ENCODE measurements at places on chromosomes 11 and 22.

- no peak for DNase-seq
These were observed 21.6 kb downstream of the PPARA start for GRCh38 chr22:46171940-46172339.

- DNase-seq, result no peak
These were observed 658 bp downstream of the C11orf71 start for GRCh38 chr11:114399490-114400215.

DNA sequence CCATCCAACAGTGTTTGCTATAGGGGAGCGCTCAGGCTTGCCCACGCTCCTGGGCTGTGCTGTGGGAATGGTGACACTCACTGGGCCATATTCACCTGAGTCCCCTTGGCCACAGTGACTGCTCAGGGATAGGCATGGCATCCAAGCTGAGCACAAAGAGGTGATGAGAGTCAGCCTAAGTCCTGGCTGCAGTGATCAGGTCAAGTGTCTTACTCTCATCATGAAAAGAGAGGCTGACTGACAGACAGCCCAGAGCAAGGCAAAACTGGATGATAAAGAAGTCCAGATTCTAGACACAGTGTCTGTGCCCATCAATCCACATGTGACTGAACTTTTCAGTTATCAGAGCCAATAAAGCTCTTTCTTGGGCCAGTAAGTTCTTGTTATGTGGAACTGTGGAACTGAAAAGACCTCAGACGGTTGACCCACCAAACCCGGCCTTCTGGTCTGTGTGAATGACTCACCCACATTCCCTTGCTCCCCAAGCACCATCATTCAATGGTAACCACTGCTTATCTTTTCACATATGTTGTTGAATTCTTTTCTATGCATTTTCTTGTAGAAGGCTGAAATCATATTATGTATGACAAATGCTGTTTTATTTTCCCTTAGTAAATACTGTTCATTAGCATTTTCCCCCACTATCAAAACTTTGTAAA lies 43.2 kb upstream of the YPEL1 start:
- peak; percentile 17 for DNase-seq

- peak; percentile 91 for DNase-seq
These were observed 28.8 kb downstream of the DKK3 start for GRCh38 chr11:11979488-11980117.

GRCh38 chr11:69501891-69502860 lies 20.7 kb downstream of the LINC01488 start:
- no peak for DNase-seq

GRCh38 chr11:110196241-110196754 lies 100.1 kb downstream of the RDX start:
- peak; percentile 93 for DNase-seq

GRCh38 chr11:774873-775592 lies 2.3 kb downstream of the GATD1 start:
- DNase-seq, result no peak

DNA sequence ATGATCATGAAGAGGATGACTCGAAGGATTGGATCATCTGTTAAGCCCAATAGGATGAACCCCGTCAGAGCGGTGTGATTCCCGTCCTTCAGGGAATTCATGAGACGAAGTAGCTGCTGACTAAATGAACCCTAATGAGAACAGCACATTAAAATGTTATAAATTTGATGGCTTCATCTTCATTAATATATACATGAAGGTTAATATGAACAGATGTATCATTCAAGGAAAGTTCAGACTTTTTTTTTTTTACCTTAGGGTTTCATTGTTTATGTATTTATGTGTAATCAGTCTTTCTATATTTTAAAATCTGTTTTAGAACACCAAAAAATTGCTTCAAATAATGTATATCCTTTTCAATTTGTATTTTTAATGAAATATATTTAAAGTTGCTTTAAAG lies at the start of gene OR5P2:
TSS of gene OR5P2 (minus strand) at position 101 of the 400 bp plus-strand sequence. CDS start at position 101, 0 bp downstream.
- DNase-seq, result no peak

DNA sequence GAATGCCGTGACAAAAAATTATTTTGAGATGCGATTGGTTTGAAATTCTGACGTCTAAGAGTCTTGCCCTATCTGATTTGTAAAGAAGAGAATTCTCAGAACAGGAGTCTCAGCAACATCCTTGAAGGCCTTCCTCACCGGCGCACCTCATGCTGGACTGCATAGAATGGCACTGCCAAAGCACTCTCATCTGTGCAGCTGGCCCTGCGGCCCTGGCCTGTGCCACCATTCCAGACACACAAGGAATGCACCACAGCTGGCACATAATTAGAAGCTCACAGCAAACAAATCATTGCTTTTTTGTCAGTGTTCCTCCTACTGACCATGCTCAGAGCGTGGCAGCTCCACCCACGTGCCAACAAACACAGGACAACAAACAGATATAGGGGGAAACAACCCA lies 166.0 kb downstream of the KIRREL3 start:
- DNase-seq, result no peak

DNA sequence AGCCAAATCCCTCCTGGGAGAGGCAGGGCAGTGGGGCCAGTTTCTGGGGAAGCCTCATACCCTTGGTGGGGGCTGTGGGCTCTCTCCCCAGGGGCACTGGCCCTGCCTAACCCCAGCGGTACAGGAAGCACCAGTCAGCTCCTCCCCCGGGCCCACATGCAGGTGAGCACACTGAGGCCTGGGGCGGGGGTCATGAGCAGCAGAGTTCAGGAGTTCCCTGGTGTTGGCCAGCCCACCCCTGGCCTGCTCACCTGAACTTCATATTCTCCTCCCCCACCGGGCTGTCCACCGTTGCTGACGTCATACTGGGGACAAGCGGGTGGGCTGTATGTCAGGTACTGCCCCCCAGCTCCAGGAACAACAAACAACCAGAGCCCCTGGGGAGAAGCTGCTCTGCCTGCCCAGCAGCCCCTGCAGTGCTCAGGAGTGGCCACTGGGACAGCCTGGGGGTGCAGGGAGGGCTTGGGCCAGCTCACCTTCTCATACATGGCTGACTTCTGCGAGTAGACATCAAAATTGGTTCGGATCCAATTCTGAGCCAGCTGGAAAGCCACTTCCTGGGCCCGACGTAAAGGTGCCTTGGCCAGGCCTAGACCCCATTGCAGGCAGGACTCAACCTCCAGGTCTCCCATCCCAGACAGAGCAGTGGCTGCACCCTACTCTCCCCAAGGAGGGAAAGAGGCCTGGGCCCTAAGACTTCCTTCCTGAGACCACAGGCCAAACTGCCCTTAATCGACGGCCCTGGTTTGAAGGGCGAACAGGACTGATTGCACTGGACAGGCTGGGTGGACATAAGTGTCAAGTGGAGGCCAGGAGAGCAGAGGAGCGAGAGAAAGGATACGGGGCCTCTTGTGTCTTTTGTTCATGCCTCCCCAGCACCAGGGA lies 20.8 kb downstream of the TREH start:
- no peak for DNase-seq

GRCh38 chr11:34335801-34336200 lies 22.0 kb downstream of the ABTB2 start:
- DNase-seq, result no peak

DNA sequence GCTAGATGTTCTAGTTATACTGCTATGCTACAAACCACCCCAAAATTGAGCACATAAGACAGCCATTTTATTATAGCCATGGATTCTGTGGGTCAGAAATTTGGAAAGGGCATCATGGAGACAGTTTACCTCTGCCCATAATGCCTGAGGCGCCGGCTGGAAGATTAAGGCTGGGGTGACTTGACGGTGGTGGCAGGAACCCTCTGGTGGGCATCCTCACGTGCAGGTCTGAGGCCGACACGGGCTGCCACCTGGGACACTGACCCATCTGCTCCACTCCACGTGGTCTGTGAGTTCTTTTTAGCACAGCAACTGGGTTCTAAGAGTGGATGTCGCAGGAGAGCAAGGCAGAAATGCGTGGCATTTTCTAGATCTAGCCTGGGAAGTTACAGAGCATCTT lies 40.0 kb upstream of the PRDM11 start:
- no peak for DNase-seq

Data from trophoblast cell (in vitro differentiated cells and primary cell).